ENCODE measurements at places on chromosomes 3 and 15.

GRCh38 chr3:156339491-156339890 is 215.4 kb downstream of the SSR3 start:
- no peak for DNase-seq

DNA sequence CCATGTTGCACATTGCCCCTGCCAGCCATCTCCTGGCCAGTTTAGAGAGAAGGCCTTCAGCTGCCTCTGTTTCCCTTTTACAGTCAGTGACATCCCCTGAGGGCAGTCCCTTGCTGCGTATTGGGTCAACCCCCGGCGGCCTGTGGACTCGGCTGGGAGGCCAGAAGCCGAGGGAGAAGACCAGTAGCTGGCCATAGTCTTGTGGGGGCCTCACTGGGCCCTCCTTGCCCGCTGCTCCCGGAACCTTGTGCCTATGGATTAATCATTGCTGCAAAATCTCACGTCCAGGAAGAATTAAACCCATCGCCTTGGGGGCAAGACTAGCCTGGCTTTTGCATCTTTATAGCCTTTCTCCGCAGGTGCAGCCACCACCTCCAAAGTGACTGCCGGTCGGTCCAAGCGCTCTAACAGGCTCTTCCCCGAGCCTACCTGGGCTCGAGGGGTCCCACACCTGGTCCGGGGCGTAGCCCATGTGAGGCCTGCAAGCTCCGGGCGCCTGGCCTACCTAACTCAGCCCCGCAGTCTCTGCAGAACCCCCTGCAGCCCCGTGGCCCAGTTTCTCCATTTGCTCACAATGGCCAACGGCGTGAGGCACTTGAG is 870 bp upstream of the CHAC1 start:
- no peak for DNase-seq

DNA sequence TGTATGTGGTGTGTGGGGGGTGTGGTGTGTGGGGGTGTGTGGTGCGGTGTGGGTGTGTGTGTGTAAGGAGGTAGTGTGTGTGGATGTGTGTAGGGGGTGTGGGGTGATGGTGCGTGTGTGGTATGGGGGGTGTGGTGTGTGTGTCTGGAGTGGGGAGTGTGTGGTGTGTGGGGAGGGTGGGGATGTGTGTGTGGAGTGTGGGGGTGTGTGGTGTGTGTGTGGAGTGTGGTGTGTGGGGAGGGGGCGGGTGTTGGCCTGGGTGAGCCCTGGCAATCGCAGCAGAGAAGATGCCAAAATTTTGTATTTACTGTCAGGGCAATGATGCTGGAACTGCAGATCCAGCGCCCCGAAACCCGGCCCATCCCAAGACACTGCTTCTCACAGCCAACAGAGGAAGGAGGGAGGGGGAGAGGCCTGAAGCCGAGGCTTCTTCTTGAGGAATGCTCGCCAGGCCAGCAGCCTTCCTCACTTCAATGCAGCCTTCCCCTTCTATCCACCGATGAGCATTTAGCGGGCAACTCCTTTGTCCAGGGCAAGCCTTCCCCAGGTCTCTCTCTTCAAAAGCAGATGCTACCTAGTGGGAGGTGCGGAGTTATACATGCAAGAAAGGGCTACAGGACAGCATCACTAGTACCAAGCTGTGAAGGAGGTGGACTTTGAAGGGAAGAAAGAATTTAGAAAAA is 11.9 kb upstream of the SRP14 start:
- DNase-seq: no peak

DNA sequence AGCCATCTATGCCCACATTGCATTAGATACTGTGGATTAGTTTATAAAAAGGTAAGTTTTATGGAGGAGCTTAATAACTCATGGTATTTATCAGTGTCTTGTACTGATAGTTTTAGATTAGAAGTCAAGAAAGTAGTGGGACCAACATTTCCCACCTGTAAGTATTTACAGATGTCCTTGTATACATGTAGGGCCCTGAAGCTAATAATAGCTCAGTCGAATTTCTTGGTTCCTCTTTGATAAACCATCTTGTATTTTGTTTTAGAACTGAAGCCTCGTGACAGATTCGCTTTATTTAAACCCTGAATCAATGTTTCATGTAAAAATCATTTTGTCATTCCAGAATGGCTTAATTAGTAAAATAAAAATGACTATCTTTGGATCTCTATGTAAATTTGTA is 73.4 kb downstream of the CRYBG3 start:
- DNase-seq: no peak

Measured in Panc1 (cell line).